Bronchus fibroblast of lung (primary cell): ENCODE measurements at places on chromosomes 5 and 9. TPM values are rescaled to one million over a fixed set of nuclear protein-coding genes. Genes with fewer than 3 reads are reported as not detected.

The C5orf58 gene
- not detected in 2 replicates for total RNA-seq

The EGR1 gene
- 17.3 and 17.4 TPM in 2 replicates for total RNA-seq

The AQP7 gene
- total RNA-seq, result not detected in 2 replicates

The RHOBTB3 gene
- 68.2 and 91.3 TPM in 2 replicates for total RNA-seq

The GGTA1 gene
- not detected in 2 replicates for total RNA-seq

The CDC20B gene
- total RNA-seq, result not detected in 2 replicates

The GDNF gene
- total RNA-seq, result not detected in 2 replicates

The RAB3C gene
- not detected in 2 replicates for total RNA-seq
